CD8-positive, alpha-beta memory T cell (primary cell): ENCODE measurements at places on chromosomes 12 and 14.

DNA sequence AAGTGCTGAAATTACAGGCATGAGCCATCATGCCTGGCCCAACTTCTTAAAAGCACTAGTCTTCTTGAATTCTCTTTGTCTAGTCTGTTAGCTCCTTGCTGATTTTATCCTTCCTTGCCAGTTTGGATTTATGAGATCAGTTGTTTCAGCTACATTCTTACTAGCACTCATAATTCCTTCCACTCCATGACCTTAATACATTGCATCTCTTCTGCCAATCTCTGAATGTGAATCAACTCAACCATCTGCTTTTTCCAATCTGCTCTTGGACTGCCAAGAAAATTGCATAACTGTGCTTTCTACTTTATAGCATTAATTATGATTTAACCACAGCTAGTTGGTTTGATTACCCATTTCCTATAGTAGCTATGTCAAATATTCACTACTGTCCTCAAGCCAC lies 14.9 kb upstream of the HEATR5A start:
- no peak for DNase-seq

DNA sequence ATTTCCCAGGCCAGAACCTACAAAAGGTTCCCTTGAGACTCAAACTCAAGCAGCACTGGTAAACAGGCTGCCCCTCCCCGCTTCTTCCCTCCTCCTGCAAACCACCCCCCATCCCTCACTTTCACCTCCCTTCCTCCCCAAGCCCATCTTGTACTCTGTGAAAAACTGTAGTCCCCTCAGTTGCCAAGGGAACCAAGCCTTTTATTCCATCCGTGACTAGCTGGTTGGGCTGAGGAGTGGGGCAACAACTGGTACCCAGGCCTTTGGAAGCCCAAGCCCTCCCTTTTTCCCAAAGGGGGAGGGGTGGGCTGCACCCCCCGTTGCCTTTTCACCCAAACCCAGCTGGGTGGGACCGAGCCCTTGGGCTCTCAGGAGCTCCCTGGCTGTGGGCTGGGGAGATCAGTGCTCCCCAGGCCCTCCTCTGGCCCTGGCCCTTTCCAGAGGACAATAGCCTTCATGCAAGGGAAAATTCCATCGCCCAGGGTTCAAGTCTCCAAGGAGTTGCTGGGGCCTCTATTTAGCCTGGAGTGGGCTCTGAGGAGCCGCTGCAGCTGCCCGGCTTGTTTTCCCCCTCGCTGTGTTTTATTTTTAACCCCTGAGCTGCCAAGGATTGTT lies 61.9 kb downstream of the ZFP36L1 start:
- DNase-seq, result no peak

- DNase-seq, result no peak
These were observed 64.5 kb downstream of the KCNA1 start for GRCh38 chr12:4974217-4974616.

DNA sequence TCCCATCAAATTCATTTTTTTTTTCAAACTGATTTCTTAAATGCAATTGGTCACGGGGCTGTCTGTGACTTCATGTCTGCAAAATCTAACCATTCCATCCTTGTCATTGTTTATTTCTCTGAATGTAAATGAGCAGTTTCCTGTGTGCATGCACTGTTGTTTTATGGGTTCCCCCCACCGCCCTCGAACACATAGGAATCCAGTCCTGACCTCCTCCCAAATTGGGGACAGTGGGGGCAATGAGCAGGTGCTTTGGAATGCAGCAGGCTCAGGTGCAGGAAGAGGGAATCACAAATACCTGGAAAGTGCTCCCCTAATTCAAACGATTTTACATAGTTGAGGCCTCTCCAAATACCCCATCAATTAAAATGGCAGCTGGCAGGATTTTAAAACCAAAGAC lies 62.6 kb upstream of the ESRRB start:
- DNase-seq, result no peak

DNA sequence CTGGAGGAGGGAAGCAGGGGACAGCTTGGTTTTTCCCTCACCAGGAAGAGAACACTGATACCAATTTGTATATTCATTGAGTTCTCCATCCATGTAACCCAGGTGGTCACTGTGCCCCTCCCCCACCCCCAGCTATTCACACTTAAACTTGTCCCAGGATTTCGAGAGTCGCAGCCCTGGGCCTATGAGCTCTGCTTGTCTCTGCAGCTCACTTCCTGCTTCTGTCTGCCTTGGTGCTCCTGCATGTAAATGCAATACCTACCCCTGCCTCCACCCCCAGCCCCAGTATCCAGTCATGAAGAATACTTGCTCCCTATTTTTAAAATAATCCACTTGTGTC lies 452.2 kb downstream of the BCL11B start:
- no peak for DNase-seq

DNA sequence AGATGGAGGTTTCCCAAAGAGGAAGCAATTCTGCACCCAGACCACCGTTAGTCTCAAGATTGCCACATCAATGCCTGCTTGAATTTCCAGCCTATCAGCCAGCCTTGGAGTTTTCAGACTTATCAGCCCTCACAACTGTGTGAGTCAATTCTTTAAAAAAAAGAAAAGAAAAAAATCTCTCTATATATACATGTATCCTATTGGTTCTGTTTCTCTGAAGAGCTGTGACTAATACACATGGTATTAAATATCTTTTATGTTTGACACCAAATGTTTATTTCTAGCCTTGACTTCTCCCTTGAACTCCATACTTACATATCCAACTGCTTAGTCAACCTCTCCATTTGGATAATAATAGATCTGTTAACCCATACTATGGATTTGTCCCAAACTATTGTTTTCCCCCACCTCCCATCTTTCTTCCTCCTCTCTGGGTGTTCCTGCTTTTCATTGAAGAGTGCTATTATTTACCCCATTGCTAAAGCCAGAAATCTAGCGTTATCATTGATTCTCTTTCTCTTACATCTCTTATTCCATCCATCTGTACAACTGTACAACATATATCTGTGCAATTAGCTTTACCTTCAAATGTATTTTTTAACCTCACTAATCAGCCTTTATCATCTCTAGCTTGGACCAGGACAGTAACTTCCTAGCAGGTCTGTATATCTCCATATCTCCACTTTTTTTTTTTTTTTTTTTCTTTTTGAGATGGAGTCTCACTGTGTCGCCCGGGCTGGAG lies 22.7 kb upstream of the EID3 start:
- DNase-seq, result no peak

GRCh38 chr14:105863296-105864108 lies 337.1 kb downstream of the TMEM121 start:
- no peak for DNase-seq

- no peak for DNase-seq
These were observed 10.4 kb upstream of the RMST start for GRCh38 chr12:97452230-97452629.

DNA sequence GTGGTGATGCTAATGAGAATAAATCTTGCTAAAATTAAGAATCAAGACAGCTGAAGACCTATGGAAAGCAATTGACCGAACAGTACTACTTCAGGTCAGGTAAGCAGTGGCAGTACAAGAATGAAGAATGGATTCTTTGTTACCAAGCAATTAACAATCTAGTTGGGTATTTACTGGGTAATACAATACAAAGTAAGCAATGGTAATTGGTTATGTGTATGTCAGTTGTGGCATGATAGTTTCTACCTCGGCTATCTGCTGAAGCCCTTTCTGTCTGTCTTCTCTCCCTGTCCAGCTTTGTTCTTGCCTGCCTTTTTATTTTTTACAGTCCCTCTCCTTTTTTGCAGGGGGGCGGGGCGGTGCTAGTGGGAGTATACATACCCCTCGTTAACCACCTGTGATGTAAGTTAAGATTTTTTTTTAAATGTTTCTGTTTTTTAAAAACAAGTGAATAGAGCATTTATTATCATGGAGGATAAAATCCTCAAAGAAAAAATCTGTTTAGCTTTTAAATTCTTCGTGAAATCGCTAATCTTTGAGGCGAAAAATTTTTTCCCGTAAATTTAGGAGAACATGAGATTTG lies 75.9 kb downstream of the RCOR1 start:
- no peak for DNase-seq

DNA sequence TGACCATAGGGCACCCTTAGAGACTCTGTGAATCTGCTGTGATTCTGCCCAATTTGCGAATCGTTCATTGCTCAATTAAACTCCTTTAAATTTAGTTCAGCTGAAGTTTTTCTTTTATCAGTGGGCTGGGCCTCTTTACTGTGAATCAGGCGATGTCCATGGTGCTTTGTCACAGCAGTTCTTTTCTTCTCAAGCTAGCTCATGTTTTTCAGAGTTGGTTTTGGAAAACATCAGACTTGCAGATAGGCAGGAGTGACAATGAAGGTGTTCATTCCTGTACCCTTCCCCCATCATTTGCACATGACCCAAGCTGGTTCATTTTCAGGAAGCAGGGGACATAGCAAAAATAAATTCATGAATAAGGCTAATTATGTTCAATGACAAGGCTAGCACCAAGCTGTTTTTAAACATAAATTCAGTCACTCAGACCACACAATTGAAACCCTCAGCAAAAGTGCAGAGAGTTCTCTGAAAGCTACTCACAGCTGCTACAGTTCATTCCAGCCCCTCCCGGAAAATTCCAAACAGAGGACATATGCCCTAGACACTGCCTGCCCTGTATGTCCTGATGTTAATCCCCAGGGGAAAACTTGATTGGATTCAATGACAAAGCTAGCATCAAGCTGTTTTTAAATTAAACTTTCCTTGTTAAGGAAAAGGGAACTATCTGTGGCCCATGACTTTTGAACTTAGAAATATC lies 383.3 kb downstream of the C12orf75 start:
- DNase-seq, result no peak

- no peak for DNase-seq
These were observed 18.8 kb upstream of the HHIPL1 start for GRCh38 chr14:99626041-99626648.

DNA sequence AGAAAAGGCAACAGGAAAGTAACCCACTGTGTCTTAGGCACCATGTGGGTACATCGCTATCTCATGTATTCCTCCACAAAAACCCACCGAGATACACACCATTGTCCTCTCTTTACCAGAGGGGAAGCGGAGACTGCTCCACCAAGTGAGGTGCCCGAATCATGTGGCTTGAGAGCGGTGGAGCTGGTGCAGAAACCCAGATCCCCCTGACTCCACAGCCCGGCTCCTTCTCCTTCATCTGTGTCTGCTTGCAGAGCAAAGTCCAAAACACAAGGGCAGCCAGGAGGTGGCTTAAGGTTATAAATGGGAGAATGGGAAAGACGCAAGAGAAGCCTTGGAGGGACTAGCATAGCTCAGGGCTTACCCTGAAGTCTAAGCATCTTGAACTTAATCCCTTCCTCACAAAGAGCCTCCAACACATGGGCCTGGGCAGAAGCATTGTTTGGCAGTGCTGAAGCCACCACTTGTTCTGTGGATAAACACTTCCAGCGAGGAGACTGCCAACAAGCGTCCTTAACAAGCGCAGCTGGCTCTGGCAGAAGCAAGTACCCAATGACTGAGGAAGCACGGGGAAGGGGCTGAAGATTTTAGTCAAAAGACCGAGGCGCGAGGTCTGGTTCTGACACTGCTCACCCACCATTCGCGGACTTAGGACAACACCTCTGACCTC lies 83.0 kb downstream of the TTC7B start:
- no peak for DNase-seq

- DNase-seq, result no peak
These were observed 203.5 kb upstream of the RMST start for GRCh38 chr12:97259098-97259497.

- DNase-seq, result no peak
These were observed 25.2 kb downstream of the PRDM4 start for GRCh38 chr12:107735763-107736162.

DNA sequence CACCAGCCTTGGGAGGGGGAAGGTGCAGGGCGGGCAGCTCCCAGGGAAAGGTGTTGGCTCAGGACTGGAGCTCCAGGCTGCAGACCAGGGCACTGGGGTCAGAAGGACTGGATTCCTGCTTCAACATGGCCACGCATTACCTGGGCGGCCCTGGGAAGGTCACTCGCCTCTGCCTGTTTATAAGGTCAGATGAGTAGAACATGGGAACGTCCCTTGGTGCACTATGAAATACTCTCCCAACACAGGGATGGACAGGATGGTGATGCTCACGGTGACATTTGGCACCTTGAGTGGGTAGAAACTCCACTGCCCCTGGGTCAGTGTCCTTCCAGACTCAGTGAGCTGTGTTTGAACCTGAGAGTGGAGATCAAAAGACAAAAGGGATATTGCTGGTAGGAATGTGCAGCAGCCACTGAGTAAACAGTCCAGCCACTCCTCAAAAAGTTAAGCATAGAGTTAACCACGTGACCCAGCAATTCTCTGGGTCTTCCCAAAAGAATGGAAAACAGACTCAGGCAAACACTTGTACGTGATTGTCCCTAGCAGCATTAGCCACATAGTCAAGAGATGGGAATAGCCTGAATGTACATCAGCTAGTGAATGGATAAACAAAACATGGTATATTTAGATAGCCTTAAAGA lies 9.1 kb upstream of the BDKRB2 start:
- no peak for DNase-seq

GRCh38 chr12:131332224-131332623 lies 378.5 kb downstream of the ADGRD1 start:
- DNase-seq, result no peak

DNA sequence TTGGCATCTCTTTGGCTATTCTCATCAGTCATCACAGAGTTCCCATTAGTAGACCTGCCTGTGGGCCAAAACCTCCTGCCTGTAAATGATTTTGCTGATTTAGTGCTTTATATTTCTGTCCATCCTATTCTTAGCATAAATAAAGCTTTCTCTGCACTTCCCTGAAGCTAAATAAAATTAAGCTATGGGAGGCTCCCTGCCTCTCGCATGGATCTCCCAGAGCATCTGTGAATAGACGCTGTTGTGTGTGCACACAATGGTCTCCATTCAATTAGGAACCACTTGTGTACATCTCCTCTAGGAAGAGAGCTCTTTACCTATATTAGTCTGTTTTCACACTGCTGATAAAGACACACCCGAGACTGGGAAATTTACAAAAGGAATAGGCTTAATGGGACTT lies 80.4 kb downstream of the PPFIBP1 start:
- DNase-seq, result no peak

DNA sequence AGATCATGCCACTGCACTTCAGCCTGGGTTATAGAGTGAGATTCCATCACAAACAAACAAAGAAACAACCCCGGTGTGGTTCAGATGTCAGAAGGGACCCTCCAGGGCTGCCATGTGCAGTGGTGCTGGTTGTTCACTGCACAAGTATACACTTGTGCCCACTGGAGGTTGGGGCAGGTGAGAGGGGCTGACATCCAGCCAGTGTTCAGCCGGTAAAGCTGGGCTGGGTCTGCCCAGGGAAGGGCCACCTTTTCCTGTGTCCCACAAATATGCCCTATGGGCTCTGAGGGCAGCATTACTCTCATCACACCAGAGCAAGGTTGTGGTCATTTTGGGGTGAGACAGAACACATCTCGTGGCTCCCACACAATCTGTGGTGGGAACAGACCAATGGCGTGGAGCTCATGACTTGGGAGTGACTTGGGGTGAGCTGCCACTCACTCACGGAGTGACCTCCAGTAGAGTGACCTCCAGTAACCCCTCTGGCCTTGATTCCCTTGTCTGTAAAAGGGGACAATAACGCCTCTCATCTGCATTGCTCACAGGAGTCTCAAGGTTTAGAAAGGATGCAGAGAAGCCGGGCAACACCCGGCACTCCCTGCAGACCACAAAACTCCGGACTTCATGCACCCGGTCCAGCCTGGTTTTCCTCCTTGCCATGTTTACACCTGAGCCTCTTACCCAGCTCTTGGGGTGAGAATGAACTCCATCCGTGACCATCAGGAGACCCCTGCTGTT lies 69.0 kb upstream of the VRK1 start:
- DNase-seq, result no peak
